ENCODE measurements at places on chromosomes 12 and 14.

- H3K36me3 ChIP-seq = no peaks in the 10 kb centered on the region
- peak overlapping the region; percentile 67 for H3K27ac ChIP-seq
- H3K27me3 ChIP-seq = no peaks in the 10 kb centered on the region
- H3K4me3 ChIP-seq = peak overlapping the region; percentile 40
- no peak for DNase-seq
- peaks cover 7% of the 10 kb centered on the region for H3K4me1 ChIP-seq
These were observed 382.3 kb downstream of the PCNX1 start for GRCh38 chr14:71289536-71289935.

DNA sequence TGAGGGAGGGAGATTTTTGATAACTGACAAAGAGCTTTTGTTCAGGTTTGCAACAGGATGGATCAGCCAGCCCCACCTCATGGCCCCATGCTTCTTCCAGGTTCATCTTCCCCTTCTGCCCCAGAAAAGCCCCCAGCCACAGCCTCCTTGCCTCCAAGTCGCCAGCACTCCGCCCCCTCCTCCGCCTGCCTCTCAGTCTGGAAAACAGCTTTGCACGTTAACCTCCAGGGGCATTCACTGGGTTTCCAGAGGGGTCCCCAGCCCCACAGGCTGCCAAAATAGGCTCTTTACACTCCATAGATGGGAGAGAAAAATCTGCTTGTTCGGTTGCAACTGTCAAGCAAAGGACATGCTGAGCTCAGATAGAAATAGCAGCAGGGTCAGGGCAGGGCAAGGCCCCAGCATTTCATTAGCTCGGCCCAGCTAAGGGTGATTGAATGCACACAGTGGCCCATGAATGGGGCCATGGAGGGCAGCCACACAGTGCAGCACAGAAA, 253.6 kb downstream of the ZFP36L1 start:
- peaks cover 2% of the 10 kb centered on the region for H3K4me1 ChIP-seq
- no peaks in the 10 kb centered on the region for H3K36me3 ChIP-seq
- H3K27ac ChIP-seq = no peak overlapping the region

DNA sequence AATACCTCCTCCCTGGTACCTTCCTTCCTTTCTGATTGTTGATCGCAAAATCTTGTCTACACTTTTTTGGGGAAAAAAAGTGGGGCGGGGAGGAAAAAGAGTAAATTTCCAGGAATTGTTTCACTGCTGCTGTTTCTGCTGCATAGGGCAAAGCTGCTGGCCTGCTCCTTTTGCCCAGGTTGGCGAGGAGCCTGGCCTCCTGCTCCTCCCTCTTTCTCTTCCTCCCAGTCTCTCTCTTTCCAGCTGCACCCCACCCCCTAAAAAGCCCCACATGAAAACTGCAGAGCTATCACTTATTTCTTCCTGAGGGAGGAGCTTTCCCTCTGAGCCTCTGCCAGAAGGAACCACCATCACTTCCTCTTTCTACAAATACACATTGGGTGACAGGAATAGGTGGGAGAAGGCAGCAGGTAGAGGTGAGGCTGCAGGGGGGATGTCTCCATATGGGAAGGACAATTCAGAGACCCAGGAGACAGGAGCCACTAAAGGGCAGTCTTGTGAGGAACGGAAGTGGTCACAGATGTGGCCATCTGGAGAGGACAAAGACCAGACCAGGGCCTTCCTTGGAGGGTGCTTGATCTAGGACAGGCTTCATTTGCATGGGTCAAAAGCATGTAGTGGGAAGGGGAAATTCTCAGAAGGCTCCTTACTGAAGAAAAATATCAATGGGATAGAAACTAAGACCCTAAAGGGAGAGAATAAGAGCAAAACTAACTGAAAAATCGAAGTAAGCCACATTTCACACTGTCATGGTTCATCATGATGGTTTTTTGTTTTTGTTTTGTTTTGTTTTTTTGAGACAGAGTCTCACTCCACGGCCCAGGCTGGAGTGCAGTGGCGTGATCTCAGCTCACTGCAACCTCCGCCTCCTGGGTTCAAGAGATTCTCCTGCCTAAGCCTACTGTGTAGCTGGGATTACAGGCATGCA, 14.8 kb downstream of the ZBTB39 start:
- H3K36me3 ChIP-seq = peaks cover 8% of the 10 kb centered on the region
- H3K4me1 ChIP-seq = peaks cover 13% of the 10 kb centered on the region
- no peak overlapping the region for H3K4me3 ChIP-seq

GRCh38 chr12:104247698-104248097, 32.1 kb downstream of the TXNRD1 start:
- DNase-seq = no peak
- H3K36me3 ChIP-seq = no peaks in the 10 kb centered on the region
- H3K27ac ChIP-seq = no peak overlapping the region
- H3K27me3 ChIP-seq = peaks cover 20% of the 10 kb centered on the region

- H3K4me1 ChIP-seq = no peaks in the 10 kb centered on the region
- H3K27ac ChIP-seq = no peak overlapping the region
- no peaks in the 10 kb centered on the region for H3K36me3 ChIP-seq
These were observed 389.9 kb upstream of the GARIN6 start for GRCh38 chr12:99257672-99258071.

DNA sequence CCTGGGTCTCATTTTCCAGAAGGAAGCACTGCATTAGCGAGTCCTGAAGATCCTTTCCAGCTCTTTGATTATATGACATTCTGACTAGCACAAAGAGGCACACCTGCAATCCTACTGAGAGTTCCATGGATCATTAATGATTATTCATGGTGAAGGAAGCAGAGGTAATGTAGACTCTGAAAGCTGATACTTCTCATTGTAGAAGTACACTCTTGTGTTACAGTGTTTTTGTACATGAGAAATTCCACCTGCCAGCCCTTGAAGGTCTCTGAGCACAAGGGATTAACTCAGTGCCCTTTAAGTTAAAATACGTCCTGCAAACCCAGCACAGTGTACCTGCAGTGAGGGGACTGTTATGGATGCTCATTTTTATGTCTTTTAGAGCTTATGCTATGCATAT, 558.8 kb upstream of the FBXO33 start:
- no peaks in the 10 kb centered on the region for H3K36me3 ChIP-seq
- H3K27me3 ChIP-seq = no peaks in the 10 kb centered on the region
- H3K27ac ChIP-seq = no peak overlapping the region
- H3K4me1 ChIP-seq = no peaks in the 10 kb centered on the region
- no peak overlapping the region for H3K4me3 ChIP-seq

GRCh38 chr14:68695326-68695768, 97.5 kb downstream of the ZFP36L1 start:
- DNase-seq = no peak
- H3K4me1 ChIP-seq = peaks cover 13% of the 10 kb centered on the region
- H3K36me3 ChIP-seq = no peaks in the 10 kb centered on the region

DNA sequence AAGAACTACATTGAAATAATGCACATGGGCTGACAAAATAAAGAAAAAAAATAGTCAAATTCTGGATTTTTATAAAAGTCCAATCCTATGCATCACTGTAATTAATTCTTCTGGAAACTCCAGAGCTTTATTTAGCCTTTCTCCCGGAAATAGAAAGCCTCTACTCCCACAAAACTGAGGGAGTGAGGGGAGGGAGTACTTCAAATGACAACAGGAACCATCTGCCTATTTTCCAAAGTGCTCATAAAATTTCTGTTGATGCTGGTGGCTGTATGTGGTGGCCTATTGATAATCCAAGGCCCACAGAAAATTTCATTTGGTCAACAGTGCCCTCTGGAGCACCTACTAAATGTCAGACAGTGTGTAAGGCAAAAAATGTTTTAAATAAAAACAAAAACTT, 64.6 kb downstream of the KIF21A start:
- H3K4me3 ChIP-seq = no peak overlapping the region
- H3K27ac ChIP-seq = no peak overlapping the region
- H3K4me1 ChIP-seq = peaks cover 22% of the 10 kb centered on the region
- H3K36me3 ChIP-seq = no peaks in the 10 kb centered on the region
- DNase-seq = no peak

GRCh38 chr12:96303653-96304052, 96.6 kb downstream of the CDK17 start:
- peaks cover 19% of the 10 kb centered on the region for H3K4me1 ChIP-seq
- no peak overlapping the region for H3K4me3 ChIP-seq
- no peak for DNase-seq
- H3K27me3 ChIP-seq = no peaks in the 10 kb centered on the region
- H3K27ac ChIP-seq = no peak overlapping the region
- peaks cover 22% of the 10 kb centered on the region for H3K36me3 ChIP-seq

DNA sequence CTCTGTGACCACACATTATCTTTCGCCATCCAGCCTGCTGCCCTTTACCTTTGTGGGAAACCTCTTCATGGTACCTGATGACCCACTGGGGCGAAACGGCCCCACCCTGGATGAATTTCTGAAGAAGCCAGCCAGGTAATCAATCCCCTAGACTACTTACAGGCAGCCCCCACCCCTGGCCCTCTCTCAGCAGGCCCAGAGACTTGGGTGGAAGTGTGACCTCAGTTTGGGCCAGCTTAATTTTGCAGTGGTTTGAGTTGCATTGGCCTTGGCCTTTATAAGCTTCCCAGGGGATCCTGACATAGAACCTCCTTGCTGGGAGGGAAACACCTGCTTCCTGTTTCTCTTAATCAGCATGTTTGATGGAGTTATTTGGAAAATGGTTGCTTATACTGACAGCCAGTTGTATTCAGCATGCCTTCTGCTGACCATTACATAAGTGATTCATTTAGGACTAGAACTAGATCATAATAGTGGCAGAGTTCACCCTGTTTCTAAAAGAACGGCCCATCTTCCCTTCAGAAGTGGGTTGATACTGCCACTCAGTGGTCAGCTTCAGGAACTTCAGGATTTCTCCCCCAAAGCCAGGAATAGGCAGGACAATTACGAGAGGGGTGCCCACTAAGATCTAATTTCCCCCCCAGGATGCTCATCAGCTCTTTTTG, 6.1 kb downstream of the SDR39U1 start:
- peaks cover 48% of the 10 kb centered on the region for H3K4me1 ChIP-seq
- no peaks in the 10 kb centered on the region for H3K27me3 ChIP-seq
- H3K27ac ChIP-seq = no peak overlapping the region
- H3K36me3 ChIP-seq = peaks cover 44% of the 10 kb centered on the region

- no peaks in the 10 kb centered on the region for H3K4me1 ChIP-seq
- H3K27me3 ChIP-seq = no peaks in the 10 kb centered on the region
- no peak overlapping the region for H3K27ac ChIP-seq
- H3K36me3 ChIP-seq = no peaks in the 10 kb centered on the region
These were observed 139.6 kb downstream of the PRKD1 start for GRCh38 chr14:29788093-29788492.
